ENCODE measurements at places on chromosomes 4 and X.

GRCh38 chr4:14743601-14744000 is 258.7 kb upstream of the CPEB2 start:
- no peak for DNase-seq

GRCh38 chr4:17544205-17544604 is 29.2 kb downstream of the CLRN2 start:
- no peak for DNase-seq

DNA sequence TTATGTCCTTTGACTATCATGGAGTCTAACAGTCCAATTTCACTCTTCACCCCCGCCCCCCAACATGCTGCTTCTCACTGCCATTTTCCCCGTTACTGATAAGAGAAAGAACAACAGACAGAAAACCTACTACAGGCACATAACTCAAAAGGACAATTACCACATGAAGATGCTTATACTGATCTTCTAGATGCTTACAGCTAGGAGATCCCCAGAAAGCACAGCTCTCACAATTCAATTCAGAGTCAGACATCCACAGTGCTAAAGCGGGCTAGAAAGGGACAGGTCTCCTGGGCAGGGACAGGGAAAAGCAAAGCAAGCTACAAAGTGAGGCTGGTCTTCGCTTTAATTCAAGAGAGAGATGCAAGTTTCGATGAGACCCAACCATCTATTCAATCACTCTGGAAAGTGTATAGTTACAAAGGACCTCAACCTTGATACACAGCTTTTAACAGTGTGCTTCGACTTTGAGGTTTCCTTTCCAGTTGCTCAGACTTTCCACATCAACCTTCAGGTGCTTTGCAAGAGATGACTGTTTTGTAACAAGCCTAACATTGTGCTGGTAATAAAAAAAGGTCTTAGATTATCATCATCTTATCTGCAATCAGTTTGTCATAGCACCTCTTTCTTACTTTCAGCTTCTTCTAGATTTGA is 60.9 kb downstream of the LEF1 start:
- no peak for DNase-seq

GRCh38 chr4:34878961-34879360 is 1365.4 kb downstream of the ARAP2 start:
- no peak for DNase-seq

- no peak for DNase-seq
These were observed 23.5 kb downstream of the NDP start for GRCh38 chrX:43949669-43950068.

- no peak for DNase-seq
These were observed 564.4 kb downstream of the TMA16 start for GRCh38 chr4:164058776-164059445.

- DNase-seq: no peak
These were observed 4.8 kb upstream of the CXCL1 start for GRCh38 chr4:73864365-73864764.

- peak; percentile 21 for DNase-seq
These were observed 12.4 kb upstream of the NFXL1 start for GRCh38 chr4:47926667-47927258.

- DNase-seq: no peak
These were observed 142.4 kb downstream of the SMIM20 start for GRCh38 chr4:26056406-26056805.

GRCh38 chrX:8729811-8730210 is 2.1 kb downstream of the ANOS1 start:
- DNase-seq: no peak

DNA sequence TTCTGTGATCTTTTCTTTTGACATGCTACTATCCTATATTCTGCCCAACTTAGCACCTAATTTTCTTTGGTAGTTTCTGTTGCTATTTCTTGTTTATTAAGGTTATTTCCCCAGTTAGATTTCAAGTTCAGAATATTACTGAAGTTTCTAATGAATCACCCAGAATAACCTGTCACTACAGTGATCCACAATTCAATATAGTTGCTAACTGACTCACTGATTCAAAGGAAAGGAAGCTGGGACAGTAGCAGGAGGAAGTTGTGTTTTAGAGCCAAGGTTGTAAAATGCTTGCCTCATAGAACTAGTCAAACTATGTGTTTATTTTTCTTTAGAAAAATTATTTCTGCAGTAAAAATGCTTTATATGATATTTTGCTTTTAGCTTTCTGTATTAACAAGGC is 37.4 kb downstream of the PAK3 start:
- no peak for DNase-seq

DNA sequence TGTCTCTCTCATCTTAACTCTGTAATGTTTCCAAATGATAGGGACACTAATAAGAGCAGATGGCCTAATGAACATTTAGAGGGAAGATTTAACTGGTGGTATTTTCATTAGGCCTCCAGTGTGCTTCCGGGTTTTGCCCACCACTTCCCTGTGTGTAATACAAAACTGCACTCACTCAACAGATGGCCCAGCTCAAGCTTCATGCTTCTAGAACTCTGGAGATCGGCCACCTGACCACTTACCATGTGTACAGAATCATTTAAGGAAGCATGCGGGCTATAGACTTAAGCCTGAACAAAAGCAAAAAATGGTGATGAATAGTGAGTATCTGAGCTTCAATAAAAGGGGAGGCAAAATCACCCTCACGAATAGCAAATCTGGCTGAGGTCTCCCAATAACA is 89.3 kb downstream of the SH2D1A start:
- no peak for DNase-seq

GRCh38 chrX:63508668-63509067 is 157.5 kb upstream of the SPIN4 start:
- DNase-seq: no peak

DNA sequence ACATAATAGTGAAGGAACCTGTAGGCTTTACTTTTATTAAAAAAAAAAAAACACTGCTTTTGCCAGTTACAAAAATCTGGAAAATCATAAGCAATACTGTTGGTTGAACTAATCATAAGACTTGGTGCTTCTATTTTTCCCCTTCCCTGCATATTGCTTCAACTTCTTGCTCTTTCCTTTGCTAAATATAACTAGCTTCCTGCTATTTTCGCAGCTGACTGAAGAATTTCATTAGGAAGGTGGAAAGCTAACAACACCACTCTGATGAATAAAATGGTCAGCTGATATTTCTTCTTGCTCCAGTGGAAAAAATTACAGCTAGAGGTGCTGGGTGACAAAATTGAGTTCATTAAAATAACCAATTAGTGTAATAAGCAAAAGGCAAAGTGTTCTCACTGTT is 39.3 kb downstream of the MEPE start:
- no peak for DNase-seq

- no peak for DNase-seq
These were observed 58.9 kb downstream of the RELL1 start for GRCh38 chr4:37627263-37627662.

GRCh38 chr4:24799544-24800324 is 4.4 kb downstream of the SOD3 start:
- no peak for DNase-seq

DNA sequence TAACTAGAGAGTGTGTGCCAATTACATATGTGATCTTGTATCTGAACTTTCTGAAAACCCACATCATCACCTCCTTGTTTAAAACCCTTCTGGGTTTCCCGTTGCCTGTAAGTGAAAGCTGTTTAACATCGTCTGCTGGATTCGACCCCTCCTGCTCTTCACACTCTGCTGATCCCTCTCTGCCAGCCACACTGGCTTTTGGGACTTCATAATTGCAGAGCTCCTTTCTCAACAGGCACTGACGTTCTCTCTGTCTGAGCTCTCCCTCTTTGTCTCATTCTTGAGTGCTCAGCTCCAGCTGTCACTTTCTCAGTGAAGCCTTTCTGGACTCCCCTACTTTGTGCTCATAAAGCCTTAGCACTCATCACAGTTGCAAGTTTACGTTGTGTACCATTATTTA is 153.9 kb downstream of the CEP135 start:
- no peak for DNase-seq

GRCh38 chr4:2067446-2068197 is 8.5 kb downstream of the NAT8L start:
- DNase-seq: no peak

DNA sequence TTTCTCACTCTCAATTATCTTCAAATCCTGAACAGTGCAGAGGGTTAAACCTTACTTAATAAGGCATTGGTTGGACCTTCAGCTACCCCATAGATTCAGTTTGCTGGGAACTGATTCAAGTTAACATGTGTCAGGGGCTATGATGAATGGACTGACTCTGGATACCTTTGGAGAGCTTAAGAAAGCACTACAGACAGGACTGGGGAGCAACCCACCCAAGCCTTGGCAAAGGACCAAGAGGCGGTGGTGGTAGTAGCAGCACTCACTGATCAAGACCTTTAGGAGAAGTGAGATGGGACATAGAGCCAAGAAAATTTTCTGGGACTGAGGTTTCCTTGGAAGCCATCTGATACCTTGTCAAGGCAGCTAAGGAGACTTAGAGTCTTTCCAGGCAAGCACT is 43.0 kb upstream of the TAPT1 start:
- no peak for DNase-seq

DNA sequence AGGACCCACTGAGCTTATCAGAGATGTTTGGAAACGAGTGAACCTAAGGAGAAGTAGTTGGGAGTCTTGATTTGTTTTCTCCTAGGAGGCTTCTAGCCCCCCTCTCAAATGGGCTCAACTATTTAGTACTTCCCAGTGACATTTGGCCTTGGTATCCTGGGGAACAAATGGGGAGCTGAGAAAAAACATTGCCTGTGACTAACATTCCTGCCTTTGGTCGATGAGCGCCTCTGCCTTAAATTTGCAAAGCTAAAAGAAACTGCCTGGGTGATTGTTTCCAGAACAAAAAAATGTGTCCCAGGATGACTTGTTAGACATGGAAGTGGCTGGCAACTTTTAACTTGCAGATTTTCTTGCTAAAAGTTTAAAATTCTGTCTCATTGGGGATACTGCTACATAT is 58.8 kb upstream of the IGFBP7 start:
- DNase-seq: no peak

- DNase-seq: no peak
These were observed 342.6 kb downstream of the DTHD1 start for GRCh38 chr4:36624030-36624429.
